ENCODE measurements at places on chromosomes 12 and 14. TPM values are rescaled to one million over a fixed set of nuclear protein-coding genes. Genes with fewer than 3 reads are reported as not detected.

GRCh38 chr12:122374707-122375106 lies 47.8 kb downstream of the CLIP1 start:
- H3K4me3 ChIP-seq, result no peak overlapping the region
- no peak for DNase-seq
- H3K36me3 ChIP-seq, result no peaks in the 10 kb centered on the region

GRCh38 chr14:61493239-61493638 lies 171.9 kb downstream of the PRKCH start:
- no peaks in the 10 kb centered on the region for H3K36me3 ChIP-seq
- no peaks in the 10 kb centered on the region for H3K4me1 ChIP-seq
- H3K4me3 ChIP-seq, result no peak overlapping the region
- no peak for DNase-seq

- H3K4me3 ChIP-seq, result no peak overlapping the region
- H3K36me3 ChIP-seq, result no peaks in the 10 kb centered on the region
- no peaks in the 10 kb centered on the region for H3K27me3 ChIP-seq
- H3K4me1 ChIP-seq, result no peaks in the 10 kb centered on the region
- H3K27ac ChIP-seq, result no peak overlapping the region
These were observed 8.2 kb downstream of the PDE6H start for GRCh38 chr12:14981049-14981448.

- no peak overlapping the region for H3K4me3 ChIP-seq
- no peaks in the 10 kb centered on the region for H3K27me3 ChIP-seq
- no peaks in the 10 kb centered on the region for H3K4me1 ChIP-seq
- DNase-seq, result no peak
- H3K27ac ChIP-seq, result no peak overlapping the region
These were observed 1141.3 kb downstream of the BCL11B start for GRCh38 chr14:98130691-98131090.

GRCh38 chr14:91068642-91069041 lies 8.2 kb upstream of the RPS6KA5 start:
- DNase-seq, result no peak
- H3K4me3 ChIP-seq, result no peak overlapping the region
- H3K27me3 ChIP-seq, result no peaks in the 10 kb centered on the region
- peaks cover 13% of the 10 kb centered on the region for H3K4me1 ChIP-seq
- no peaks in the 10 kb centered on the region for H3K36me3 ChIP-seq

DNA sequence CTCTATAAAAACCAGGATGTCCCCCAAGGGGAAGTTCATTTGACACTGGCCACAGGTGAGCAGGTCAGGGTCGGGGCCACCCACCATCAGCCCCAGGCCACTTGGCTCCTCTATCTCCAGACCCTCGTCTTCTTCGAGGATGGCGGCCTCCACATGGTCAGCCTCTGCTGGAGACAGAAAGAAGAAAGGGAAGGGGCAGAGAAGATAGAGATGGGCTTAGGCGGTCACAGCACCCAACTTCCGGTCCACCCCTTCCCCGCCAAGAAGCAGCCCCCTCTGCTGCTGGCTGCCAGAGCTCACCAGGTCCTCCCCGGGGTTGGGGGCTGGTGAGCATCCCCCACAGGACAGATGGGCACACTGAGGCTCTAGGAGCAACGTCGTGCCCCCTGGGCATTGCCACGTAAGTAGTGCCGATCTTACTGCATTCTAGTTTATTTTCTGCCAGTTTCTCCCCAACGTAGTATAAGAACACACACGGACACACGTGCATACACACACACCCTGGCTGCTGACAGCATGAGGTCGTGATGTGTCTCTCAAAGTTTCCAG lies 14.2 kb downstream of the BCL11B start:
- no peaks in the 10 kb centered on the region for H3K36me3 ChIP-seq
- DNase-seq, result no peak
- no peaks in the 10 kb centered on the region for H3K4me1 ChIP-seq
- peaks cover 12% of the 10 kb centered on the region for H3K27me3 ChIP-seq
- H3K27ac ChIP-seq, result no peak overlapping the region

DNA sequence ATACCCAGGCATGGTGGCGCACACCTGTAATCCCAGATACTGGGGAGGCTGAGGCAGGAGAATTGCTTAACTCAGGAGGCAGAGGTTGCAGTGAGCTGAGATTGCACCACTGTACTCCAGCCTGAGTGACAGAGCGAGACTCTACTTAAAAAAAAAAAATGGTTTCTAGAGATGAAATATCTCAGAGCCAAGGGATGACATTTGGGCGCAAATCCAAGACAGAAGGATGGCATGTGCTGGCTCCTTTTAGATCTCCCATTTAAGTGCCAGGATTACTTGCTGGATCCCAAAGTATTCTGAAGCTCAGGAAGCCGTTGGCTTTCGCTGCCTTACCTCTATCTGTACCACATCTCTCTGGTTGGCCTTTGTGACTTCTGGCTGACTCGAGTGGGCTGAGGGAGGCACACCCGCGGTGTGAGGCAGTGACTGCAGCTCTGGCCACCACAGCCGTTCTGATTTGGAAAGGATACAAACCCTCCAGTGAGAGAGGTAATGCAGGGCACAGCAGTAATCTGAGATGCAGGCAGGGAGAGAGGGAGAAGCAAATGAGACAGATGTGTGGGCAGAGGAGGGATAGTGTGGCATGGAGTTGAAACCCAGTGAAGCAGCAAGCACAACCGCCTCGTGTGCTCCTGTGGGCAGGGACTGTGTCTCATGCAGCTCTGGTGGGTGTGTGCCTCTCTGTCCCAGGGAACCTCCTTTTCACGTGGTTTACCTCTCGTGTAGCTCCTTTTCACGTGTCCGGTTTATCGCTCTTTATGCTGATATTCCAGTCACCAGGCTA lies 4.9 kb downstream of the B4GALNT3 start:
- no peak overlapping the region for H3K4me3 ChIP-seq
- H3K27me3 ChIP-seq, result peaks cover 7% of the 10 kb centered on the region
- H3K4me1 ChIP-seq, result peaks cover 10% of the 10 kb centered on the region
- no peak for DNase-seq

GRCh38 chr12:126201981-126202537 lies 1136.8 kb downstream of the AACS start:
- no peak overlapping the region for H3K27ac ChIP-seq
- no peaks in the 10 kb centered on the region for H3K4me1 ChIP-seq
- no peak overlapping the region for H3K4me3 ChIP-seq
- DNase-seq, result no peak
- no peaks in the 10 kb centered on the region for H3K27me3 ChIP-seq

DNA sequence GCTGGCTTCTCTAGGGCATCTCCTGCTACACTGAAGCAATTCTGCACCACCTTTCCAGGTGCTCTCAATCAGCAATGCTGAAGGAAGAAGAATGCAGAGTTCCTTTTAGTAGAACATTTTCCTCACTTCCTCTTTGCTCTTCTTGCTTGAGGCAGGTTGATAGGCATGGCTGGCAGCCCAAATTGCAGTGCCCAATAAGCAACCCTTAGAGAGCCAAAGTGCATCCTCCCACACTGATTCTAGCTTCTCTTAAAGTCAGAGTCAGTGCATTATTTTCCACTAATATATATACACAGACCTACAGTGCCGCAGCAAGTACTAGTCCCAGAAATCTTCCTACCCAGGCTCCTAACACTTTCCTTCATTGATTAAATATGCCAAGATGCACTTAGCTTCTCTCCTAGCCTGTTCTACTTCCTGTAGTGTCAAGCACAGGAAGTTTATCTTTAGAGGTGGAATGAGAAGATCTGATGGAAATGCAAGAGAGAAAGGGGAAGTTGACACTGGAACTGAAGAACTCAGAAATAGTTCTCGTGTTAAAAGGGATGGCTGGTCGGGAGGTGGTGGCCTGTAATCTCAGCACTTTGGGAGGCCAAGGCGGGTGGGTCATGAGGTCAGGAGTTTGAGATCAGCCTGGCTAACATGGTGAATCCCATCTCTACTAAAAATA lies 132.7 kb downstream of the SSPN start:
- H3K27ac ChIP-seq, result no peak overlapping the region
- no peak overlapping the region for H3K4me3 ChIP-seq
- no peaks in the 10 kb centered on the region for H3K4me1 ChIP-seq

GRCh38 chr12:93813186-93813585 lies 136.0 kb downstream of the CRADD start:
- no peaks in the 10 kb centered on the region for H3K4me1 ChIP-seq
- H3K27ac ChIP-seq, result peak overlapping the region; percentile 85
- no peak overlapping the region for H3K4me3 ChIP-seq

DNA sequence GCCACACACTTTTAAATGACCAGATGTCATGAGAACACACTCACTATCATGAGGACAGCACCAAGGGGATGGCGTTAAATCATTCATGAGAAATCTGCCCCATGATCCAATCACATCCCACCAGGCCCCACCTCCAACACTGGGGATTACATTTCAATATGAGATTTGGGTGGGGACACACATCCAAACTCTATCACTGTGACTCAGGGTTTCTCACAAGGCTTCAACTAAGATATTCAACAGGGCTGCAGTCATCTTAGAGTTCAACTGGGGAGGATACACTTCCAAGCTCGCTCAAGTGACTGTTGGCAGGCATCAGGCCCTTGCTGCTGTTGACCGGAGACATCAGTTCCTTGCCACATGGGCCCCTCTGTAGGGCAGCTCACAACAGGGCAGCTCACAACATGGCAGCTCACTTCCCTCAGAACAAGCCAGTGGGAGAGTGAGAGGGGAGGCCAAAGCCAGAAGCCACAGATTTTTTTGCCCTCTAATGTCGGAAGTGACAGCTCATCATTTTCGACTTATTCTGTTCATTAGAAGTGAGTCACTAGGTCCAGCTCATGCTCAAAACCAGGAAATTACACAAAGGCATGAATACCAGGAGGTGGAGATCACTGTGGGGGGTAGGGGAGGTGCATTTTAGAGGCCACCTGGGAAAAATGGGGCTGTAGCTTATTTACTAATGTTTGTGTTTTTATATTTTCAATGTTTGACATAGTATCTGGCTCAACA lies 50.8 kb upstream of the PTHLH start:
- no peak for DNase-seq
- H3K36me3 ChIP-seq, result no peaks in the 10 kb centered on the region
- no peak overlapping the region for H3K27ac ChIP-seq
- H3K27me3 ChIP-seq, result no peaks in the 10 kb centered on the region
- H3K4me3 ChIP-seq, result no peak overlapping the region
- H3K4me1 ChIP-seq, result no peaks in the 10 kb centered on the region

GRCh38 chr12:109020796-109021380 lies at the start of gene SVOP:
Gene SVOP (minus strand): TSS chr12:109021068. CDS start chr12:109020868, 200 bp downstream.
- H3K27me3 ChIP-seq, result no peaks in the 10 kb centered on the region
- no peak within 1 kb of the TSS for H3K4me3 ChIP-seq
- H3K4me1 ChIP-seq, result no peaks in the 10 kb centered on the region
- H3K27ac ChIP-seq, result no peak within 1 kb of the TSS
- no peaks in the 10 kb centered on the region for H3K36me3 ChIP-seq

DNA sequence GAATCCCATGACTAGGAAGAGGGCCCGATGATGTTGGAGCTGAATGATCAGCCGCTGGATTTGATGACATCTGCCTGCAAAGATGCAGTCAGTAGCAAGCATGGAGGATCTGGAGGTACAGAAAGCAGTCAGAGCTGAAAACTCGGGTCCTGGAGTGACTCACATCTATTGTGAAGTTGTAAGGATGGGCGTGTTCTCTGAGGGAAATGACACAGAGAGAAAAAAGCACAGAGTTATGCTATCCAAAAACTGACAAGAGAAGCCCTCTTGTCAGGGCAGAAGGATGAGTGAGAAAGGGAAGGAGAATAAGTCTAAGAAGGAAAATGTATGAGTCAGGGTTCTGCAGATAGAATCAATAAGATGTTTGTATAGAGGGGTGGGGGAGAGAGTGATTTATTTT lies 380.4 kb upstream of the CCDC196 start:
- H3K4me1 ChIP-seq, result no peaks in the 10 kb centered on the region
- H3K4me3 ChIP-seq, result no peak overlapping the region
- H3K27me3 ChIP-seq, result no peaks in the 10 kb centered on the region
- no peaks in the 10 kb centered on the region for H3K36me3 ChIP-seq
- no peak overlapping the region for H3K27ac ChIP-seq

GRCh38 chr12:45518291-45519235 lies 210.9 kb upstream of the ARID2 start:
- no peak overlapping the region for H3K27ac ChIP-seq
- H3K27me3 ChIP-seq, result no peaks in the 10 kb centered on the region
- H3K4me1 ChIP-seq, result no peaks in the 10 kb centered on the region

DNA sequence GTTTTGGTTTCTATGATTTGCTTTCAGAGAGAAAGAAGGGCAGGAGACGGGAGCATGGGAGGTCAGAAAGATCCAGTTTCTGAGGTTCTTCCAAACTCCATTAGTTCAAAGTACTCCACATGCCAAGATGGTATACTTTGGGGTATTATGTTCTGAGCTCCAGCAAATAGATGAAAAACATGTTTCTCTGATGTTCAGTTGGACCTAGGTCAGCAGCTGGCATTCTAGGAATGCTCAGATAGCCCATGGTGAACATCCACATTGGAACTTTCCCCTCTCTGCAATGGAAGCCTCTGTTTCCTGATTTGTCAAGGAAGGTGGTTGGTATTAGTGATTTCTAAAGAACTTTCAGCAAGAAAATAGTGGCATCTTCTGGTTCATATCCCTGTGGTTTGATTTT lies 257.5 kb downstream of the KTN1 start:
- H3K4me1 ChIP-seq, result no peaks in the 10 kb centered on the region
- no peak overlapping the region for H3K27ac ChIP-seq
- no peaks in the 10 kb centered on the region for H3K36me3 ChIP-seq

DNA sequence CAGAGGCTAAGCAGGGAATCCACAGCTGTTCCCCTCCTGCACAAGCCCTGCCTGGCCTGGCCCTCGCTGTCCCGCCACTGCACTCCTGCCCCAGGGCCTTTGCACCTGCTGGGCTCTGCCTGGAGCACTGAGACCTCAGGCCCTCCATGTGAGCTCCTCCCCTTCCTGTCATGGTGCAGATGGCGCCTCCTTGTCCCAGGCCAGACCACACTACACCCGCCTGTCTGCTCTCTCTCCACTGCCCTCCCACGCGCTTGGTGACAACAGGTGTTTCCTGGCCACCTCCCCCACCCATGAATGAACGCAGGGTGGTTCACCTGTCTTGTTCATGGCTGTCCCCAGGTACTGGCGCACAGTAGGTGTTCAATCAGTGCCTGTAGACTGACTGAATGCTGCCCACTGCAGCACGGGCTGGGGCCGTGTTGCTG lies 82.9 kb downstream of the NCOR2 start:
- no peak for DNase-seq
- H3K36me3 ChIP-seq, result no peaks in the 10 kb centered on the region
- no peak overlapping the region for H3K27ac ChIP-seq
- H3K4me1 ChIP-seq, result no peaks in the 10 kb centered on the region

Gene MGAT4C
- 0.66 TPM for total RNA-seq

Gene ASB2
- 178 TPM for total RNA-seq

Gene AQP2
- not detected for total RNA-seq

Gene SPTLC2
- total RNA-seq, result 16.3 TPM

Gene INHBE
- total RNA-seq, result 0.36 TPM

Gene TPPP2
- total RNA-seq, result not detected

Gene RPGRIP1
- total RNA-seq, result not detected

Measured in sigmoid colon (tissue), 7 donors.